Mesangial cell (primary cell): ENCODE measurements at places on chromosomes 7 and 10. TPM values are rescaled to one million over a fixed set of nuclear protein-coding genes. Genes with fewer than 3 reads are reported as not detected.

The PKD2L1 gene
- not detected in 2 replicates for total RNA-seq

The AMPH gene
- total RNA-seq = 0.49 and 0.51 TPM in 2 replicates

The AKR1D1 gene
- not detected in 2 replicates for total RNA-seq

The DIP2C gene
- total RNA-seq = 10.9 and 32.2 TPM in 2 replicates

The ZNF22 gene
- total RNA-seq = 11.8 and 17.6 TPM in 2 replicates

The CC2D2B gene
- total RNA-seq = 0.25 TPM in 1 of 2 replicates, not detected in the other

The OR2A42 gene
- under 0.01 and 0.49 TPM in 2 replicates for total RNA-seq

The OR6B1 gene
- not detected in 2 replicates for total RNA-seq

The SPDYE6 gene
- total RNA-seq = not detected in 2 replicates

The ZNF394 gene
- total RNA-seq = 7.7 and 10.8 TPM in 2 replicates

The CCDC3 gene
- 0.63 and 0.98 TPM in 2 replicates for total RNA-seq

The PRR15 gene
- total RNA-seq = 4.1 and 11.7 TPM in 2 replicates

The GATAD1 gene
- 11.2 and 28.5 TPM in 2 replicates for total RNA-seq

The SLC16A9 gene
- total RNA-seq = 1.6 and 2.1 TPM in 2 replicates

The CPEB3 gene
- total RNA-seq = 0.16 and 0.89 TPM in 2 replicates

The ABCB1 gene
- total RNA-seq = 20.4 and 26.4 TPM in 2 replicates

The ZWINT gene
- 8.6 and 75.1 TPM in 2 replicates for total RNA-seq

The COBL gene
- total RNA-seq = 0.49 and 0.89 TPM in 2 replicates

The CUX1 gene
- total RNA-seq = 30.6 and 97.2 TPM in 2 replicates

The GNGT1 gene
- total RNA-seq = not detected in 2 replicates

The NCOA4 gene
- total RNA-seq = 68.3 and 82.0 TPM in 2 replicates

The TEX47 gene
- not detected in 2 replicates for total RNA-seq

The IL6 gene
- total RNA-seq = 1.8 and 3.5 TPM in 2 replicates

The NPC1L1 gene
- 0.33 and 1.1 TPM in 2 replicates for total RNA-seq

The RBM33 gene
- 14.0 and 20.9 TPM in 2 replicates for total RNA-seq

The KNDC1 gene
- 0.16 TPM in 1 of 2 replicates, not detected in the other for total RNA-seq

The ZYX gene
- total RNA-seq = 284 and 314 TPM in 2 replicates

The SPDYE16 gene
- total RNA-seq = not detected in 2 replicates

The PITX3 gene
- total RNA-seq = 1.1 and 1.8 TPM in 2 replicates

The METTL27 gene
- total RNA-seq = 10.8 and 28.3 TPM in 2 replicates

The FAM241B gene
- 3.9 and 6.1 TPM in 2 replicates for total RNA-seq
